Endodermal cell (in vitro differentiated cells): ENCODE measurements at places on chromosomes 6 and 20. TPM values are rescaled to one million over a fixed set of nuclear protein-coding genes. Genes with fewer than 3 reads are reported as not detected.

The SAMD5 gene
- total RNA-seq: 0.49 to 0.93 TPM (median 0.69 TPM) in 3 replicates

The BRD2 gene
- 233 and 237 TPM in 2 replicates for total RNA-seq

- DNase-seq: no peak
Observed at GRCh38 chr20:22499515-22500166, 84.7 kb downstream of the FOXA2 start.

GRCh38 chr6:56963793-56964192 lies 8.9 kb downstream of the BEND6 start:
- no peak for DNase-seq
